ENCODE measurements at places on chromosomes 13 and 19. TPM values are rescaled to one million over a fixed set of nuclear protein-coding genes. Genes with fewer than 3 reads are reported as not detected.

Gene TSSK6
- 0.85 TPM for total RNA-seq

Gene PLIN5
- 1.4 TPM for total RNA-seq

Gene LYPD3
- 2.8 TPM for total RNA-seq

Gene CRB3
- 4.4 TPM for total RNA-seq

Gene NLRP11
- total RNA-seq: not detected

Gene UGGT2
- total RNA-seq: 186 TPM

Gene LILRB4
- total RNA-seq: 1.1 TPM

Gene F2RL3
- total RNA-seq: 0.63 TPM

Gene RGL3
- 2.5 TPM for total RNA-seq

Gene ABCA7
- total RNA-seq: 1.9 TPM

Gene C1QTNF9B
- total RNA-seq: 0.58 TPM

Gene TINCR
- 1.6 TPM for total RNA-seq

Gene TLE6
- total RNA-seq: 1.4 TPM
